Hematopoietic multipotent progenitor cell treated with erythropoietin and hydrocortisone succinate and interleukin-3 and kit ligand, for 8 days (in vitro differentiated cells): ENCODE measurements at places on chromosomes 6 and 20.

- DNase-seq = no peak
These were observed 231.5 kb downstream of the HAO1 start for GRCh38 chr20:7708782-7709181.

GRCh38 chr20:57470212-57470522, 54.8 kb downstream of the CTCFL start:
- no peak for DNase-seq

- no peak for DNase-seq
These were observed 30.8 kb upstream of the MPC1 start for GRCh38 chr6:166413491-166413951.

- peak; percentile 67 for DNase-seq
These were observed 28.1 kb upstream of the PNPLA1 start for GRCh38 chr6:36241728-36242127.

DNA sequence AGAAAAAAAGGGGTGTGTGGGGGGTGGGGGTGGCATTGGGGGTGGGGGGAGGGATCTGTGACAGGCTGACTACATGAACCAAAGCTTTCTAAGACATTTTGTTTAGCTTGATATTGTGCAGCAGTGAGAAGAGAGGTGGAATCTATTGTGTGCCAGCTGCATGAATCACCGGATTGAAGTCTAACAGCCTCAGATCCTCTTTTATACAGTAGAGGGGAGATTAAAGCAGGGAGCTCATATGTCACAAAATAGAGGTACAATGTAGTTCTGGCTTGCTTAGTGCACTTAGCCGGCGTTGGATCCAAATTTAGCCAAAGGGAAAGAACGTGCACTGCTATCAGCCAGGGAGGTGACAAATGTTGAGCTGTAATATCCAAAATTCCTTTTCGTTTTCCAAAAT, 404.2 kb upstream of the CITED2 start:
- no peak for DNase-seq

DNA sequence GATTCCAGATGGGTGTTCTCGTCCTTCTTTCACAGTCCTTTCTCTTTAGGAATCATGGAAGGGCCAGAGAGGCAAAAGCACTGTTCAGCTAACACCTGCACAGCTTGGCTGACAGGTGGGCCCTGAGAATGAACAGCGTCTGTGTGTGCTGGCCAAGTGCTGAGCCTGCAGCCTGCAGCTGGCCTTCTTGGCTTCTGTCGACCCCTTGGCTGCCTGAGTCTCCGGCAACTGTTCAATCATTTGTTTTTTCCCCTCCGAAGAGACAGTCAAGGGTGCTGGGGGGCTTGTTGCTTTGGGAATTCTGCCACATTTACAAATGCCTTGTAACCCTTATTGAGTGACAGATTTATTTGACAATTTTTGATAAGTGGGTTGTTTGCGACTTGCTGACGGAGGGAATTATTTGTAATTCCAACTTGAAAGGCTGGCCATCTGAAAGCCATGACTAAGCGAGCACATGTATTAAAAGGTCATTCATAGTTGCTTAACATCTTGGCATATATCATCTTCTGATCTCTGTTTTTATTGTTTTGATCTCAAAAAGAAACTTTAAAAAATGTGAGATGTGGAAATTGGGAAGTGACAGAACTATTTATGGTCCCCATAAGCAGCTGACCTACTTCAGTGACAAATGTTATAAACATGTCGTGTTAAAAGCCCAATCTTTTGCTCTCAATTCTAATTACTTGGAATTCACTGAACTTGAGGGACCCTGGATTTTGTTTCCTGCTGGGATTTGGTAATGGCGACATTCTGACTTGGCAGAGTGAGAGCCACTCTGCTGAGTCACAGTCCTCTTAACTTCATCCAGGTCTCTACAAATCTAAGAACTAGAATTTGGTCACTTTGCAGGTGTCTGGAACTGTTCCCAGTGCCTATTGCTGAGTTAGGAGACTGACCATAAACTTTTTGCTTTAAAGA, 41.9 kb upstream of the FERMT1 start:
- DNase-seq = no peak
